ENCODE measurements at places on chromosomes 13 and 19.

- no peak for DNase-seq
These were observed 28.1 kb upstream of the HMGB1 start for GRCh38 chr13:30493658-30494381.

GRCh38 chr13:110277357-110277975 lies 29.5 kb downstream of the COL4A1 start:
- DNase-seq = no peak

- DNase-seq = no peak
These were observed 7.6 kb downstream of the LYPD3 start for GRCh38 chr19:43457809-43458208.

DNA sequence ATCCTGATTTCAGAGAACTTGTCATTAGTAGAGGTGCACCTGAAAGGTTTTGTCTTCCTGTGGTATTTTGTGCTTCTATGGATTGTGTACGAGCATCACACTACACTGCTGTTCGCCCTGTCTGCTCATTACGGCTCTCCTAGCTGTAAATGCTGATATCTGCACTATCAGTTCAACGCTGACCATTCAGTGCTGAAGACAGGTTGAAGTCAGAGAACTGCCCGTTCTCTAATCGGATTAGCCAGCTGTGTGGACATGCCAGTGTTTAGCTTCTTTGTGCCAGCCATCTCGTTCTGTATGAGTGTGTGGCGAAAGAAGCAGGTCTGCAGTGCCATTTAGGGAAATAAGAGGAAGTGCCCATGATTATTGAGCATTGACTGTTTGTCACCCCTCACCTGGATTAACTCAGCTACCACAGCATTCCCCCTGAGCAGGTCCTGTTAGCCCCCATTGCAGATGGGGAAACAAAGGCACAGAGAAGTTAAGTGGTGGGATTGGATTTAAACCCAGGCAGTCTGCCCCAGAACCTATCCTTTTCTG lies 21.6 kb upstream of the C1QTNF9 start:
- DNase-seq = no peak

GRCh38 chr19:10828981-10829821 lies 6.8 kb downstream of the TMED1 start:
- DNase-seq = no peak

Data from fibroblast of lung (primary cell).